Fibroblast of skin of left quadriceps (primary cell): ENCODE measurements at places on chromosomes 6 and 20.
A peak's percentile ranks its signal among the peaks of the same experiment; 100 is the strongest.

GRCh38 chr20:25039697-25040437, 18.1 kb downstream of the ACSS1 start:
- no peak for DNase-seq

DNA sequence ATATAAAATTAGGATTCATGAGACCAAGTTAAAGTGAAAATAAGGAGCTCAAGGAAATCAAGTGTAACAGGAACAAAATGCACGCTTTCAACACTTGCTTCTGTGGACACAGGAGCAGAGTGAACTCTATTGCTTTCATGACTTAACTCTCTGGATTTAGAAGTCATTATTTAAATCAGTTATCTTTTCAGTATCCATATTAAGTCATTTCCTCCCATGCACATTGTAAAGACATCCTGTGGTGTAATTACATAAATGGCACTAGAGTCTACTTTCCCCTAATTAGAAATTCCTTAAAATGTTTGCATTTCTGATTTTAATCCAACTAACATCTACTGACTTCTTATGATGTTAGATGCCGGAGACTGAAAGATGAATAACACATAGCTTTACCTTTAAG, 88.0 kb downstream of the INSM1 start:
- DNase-seq: no peak

DNA sequence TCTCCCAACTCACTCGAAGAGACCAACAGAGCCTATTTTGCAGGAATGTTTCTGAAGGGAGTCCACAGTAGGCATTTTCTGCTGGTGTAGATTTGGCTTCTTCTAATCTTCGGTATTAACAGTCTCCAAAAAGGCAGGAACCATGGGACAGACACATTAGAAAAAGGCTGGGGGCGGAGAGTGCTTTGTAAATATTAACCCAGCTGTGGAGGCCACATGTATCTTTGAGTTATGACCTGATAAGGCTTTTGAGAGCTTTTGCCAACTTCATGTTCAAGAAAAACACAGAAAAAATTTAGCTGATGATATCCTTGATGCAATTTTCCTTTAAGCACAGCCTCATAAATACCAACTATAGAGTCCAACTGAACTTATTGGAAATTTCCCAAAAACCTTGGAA, 119.4 kb upstream of the TSHZ2 start:
- DNase-seq: no peak

DNA sequence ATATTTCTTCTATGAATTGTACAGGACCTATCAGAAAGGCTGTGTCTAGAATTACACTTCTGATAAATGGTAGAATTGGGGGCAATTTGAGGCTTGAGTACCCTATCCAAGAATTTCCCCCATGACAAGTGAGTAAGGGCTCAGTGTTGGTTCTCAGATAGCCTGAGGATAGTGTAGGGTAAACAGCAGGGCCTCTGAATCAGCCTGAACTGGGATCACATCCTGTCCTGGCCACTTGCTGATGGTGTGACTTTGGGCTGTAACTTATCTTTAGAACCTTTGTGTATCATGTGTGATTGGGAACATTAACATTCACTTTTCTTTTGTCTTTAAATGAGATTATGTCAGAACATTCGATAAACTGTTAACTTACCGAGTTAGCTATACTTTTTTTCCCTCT, 151.0 kb downstream of the CLIC5 start:
- DNase-seq: no peak

DNA sequence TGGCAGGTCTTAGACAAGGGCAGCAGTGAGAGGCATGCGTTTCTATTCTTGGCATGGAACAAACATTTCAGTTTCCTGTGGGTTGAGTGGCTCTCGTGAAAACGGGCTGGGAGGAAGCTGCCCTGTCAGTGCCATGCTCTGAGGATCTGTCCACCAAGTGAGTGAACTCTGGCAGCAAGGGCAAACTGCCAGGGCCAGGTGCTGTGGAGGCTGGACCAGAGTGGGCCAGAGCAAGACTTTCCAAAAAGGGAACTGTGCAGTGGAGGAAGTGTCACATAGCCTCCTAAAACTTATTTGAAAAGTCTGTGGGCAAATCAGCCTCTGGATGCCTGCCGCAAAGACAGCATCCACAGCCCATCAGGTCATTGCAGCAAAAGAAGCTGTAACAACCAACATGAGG, 44.2 kb upstream of the TAB2 start:
- DNase-seq: no peak

- peak; percentile 63 for DNase-seq
These were observed 72.2 kb downstream of the SASH1 start for GRCh38 chr6:148414836-148415235.

- no peak for DNase-seq
These were observed 438.6 kb downstream of the PKHD1 start for GRCh38 chr6:51648774-51649173.

GRCh38 chr6:36068012-36068392, 40.4 kb downstream of the MAPK14 start:
- no peak for DNase-seq

- no peak for DNase-seq
These were observed 239.9 kb downstream of the TSHZ2 start for GRCh38 chr20:53212018-53212417.

- no peak for DNase-seq
These were observed 33.4 kb upstream of the RSPO4 start for GRCh38 chr20:1035466-1035865.

DNA sequence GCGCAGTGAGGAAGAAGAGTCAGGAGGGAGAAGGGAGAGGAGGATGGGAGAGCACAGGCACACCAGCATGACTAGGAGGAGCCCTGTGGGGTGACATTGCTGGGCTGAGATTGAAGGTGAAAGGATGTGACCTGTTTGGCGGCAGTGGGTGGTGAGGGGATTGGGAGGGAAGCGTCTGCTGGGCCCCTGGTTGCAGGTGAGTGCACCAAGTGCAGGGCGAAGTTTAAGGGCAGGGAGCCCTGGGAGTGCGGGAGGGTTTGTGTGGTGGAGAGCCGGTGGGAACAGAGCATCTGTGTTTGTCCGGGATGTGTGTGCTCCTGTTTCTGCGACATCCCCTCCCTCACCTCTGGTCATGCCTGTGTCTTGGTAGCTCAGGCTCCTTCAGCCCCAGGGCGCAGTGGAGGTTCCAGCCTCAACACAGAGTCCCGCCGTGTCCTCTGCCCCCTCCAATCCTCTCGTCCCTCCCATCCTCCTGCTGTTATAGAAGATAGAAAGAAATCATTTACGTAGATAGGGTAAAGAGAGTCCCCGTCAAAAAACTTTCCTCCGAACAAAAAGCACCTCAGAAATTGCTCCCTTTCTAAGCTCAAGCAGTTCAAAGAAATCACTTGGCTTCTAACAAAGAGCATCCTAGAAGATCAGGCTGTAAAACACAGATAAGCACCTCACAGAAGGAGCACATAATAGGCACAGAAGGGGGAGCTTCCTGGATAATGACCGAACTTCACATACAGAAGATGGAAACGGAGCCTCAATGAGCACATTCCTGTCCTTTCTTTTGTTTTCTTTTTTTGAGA, 25.0 kb downstream of the ULBP1 start:
- DNase-seq: no peak

- DNase-seq: no peak
These were observed 67.6 kb downstream of the MRPL14 start for GRCh38 chr6:44059359-44060346.

DNA sequence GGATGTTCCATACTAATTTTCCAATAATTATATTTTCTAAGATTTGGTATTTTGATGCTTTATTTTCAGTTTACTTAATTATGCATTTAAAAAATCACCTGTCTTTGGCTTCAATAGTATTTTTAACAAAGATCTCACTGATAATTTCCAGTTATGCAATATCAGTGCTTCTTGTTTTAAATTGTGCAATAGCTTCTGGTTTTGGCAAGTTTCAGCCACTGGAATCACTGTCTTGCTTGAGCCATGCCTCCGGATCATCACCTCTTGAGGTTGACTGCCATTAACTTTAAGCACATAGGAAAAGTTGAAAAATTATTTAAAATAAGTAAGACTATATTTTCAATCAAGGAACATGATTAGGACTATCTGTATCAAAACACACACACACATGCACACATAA, 1242.1 kb downstream of the HACE1 start:
- DNase-seq: no peak

GRCh38 chr20:37997516-37997915, 35.7 kb downstream of the TTI1 start:
- DNase-seq: no peak

- no peak for DNase-seq
These were observed 39.5 kb downstream of the SLC22A1 start for GRCh38 chr6:160160929-160161646.

- no peak for DNase-seq
These were observed 74.1 kb upstream of the SALL4 start for GRCh38 chr20:51876313-51876940.

DNA sequence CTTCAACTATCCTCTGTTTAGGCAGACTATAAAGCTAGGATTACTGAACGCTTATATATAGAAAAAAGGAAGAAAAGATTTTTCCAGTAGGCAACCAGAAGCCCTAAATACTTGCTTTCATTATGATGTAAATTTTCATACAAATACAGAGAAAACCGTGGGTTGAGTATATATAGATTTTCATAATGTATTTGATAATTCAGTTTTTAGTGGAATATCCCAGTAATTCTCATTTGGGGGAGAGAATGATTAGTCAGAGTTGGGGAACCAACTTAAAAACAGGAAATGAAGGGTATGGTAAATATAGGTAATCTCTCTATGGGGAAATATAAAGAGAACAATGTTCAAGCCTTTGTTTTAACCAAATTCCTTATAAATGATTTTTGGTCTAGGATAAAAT, 154.0 kb upstream of the CITED2 start:
- DNase-seq: no peak

DNA sequence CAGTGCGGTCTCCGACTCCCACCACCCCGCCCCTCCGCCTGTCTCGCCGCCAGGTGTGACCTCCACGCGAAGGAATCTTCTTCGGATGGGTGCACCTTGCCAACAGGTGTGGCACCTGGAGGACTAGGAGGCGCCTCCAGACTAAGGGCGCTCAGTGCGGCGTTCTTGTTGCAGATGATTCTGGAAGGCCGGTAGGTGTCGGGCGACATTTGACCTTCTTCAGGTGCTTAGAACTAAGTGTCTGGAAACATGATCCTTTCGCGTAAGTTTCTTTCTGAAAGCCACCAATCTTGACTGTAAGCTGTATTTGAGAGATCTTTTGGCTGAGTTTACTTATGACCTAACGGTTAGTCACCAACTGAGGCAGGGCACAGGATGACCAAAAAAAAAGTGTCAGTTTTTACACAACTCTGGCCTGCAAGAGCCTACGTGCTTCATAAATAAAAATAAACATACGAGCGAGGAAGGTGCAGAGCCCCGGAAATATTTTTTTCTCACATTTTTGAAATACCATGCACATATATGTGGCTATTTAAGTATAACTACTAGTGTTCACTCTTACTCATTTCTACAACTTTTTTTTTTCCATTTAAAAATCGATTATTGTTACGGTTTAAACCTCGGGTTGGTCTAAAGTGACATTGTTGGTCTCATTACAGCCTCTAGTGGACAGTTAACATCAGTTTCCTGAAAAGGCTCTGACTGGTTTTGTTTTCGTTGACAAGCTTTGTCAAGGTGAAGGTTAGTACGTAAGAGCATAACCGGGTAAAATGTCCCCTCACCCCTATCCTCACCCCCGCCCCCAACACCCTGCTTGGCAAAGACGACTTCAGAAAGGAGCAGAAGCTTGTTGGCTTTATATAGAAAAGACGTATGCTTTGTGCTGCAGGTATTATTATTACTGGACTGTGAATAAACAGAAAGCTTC, 1.6 kb upstream of the ATXN1 start:
- no peak for DNase-seq

DNA sequence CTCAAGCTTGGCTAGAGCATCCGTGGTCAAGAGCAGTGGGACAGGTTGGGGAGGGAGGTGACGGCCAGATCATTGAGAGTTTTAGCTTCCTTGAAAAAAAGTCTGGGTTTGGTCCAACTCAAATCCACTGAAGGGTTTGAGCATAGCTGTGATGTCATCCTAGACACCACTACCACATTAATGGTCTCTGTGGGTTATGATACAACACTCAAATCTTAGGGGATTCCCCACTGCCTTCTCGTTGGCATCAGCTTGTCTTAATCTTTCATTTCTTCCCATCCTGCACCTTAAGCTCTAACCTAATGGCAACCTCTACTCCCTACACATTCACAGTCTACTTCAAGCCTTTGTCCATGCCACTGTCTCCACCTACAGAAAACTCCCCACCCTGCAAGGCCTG, 77.3 kb downstream of the BMP6 start:
- DNase-seq: no peak

DNA sequence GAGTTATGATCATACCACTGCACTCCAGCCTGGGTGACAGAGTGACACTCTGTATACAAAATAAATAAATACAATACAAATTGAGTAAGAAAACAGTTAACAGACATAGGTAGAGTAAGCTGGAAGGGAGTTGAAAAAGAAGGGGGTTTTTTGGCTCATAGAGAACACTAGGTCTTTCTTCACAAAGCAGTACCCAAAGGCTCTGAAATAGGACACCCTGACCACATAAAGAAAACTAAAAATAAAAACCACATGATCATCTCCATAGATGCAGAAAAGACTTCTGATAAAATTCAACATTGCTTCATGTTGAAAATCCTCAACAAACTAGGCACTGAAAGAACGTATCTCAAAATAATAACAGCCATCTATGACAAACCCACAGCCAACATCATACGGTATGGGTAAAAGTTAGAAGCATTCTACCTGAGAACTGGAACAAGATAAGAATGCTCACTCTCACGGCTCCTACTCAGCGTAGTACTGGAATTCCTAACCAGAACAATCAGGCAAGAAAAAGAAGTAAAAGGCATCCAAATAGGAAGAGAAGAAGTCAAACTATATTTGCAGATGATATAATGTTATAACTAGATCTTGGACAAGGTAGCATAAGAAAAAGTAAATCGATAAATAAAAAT, 48.6 kb downstream of the TOMM6 start:
- no peak for DNase-seq

DNA sequence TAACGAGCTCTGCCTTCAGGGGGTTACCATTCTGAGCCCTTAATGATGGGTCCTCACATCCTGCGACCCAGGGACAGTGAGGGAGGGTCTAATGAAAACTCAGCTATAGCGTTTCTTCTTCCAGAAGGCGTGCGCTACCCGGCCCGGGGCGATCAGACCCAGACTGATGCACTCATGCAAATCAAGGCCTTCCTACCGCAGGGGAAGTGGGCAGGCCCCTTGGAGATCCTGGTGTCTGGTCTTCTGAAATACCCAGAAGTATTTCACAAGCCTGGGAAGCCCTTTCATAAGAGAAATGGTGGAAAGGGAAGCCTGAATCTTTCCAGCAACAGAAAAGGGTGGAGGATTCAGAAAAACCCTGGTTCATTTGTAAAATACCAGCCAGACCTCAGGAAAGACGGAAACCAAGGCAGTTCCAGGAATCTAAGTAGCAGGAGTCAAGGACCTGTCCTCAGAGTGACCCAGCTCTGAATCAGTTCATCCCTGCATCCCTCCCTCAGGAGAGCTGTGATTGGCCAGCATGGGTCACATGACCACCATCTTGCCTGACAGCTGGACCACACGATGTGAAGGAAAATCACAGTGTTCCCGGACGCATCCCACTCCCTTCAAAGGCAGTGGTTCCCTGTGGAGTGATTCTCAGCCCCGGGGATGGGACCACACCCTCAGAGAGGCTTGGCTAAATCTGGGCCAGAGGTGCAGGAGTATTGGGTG, 12.7 kb downstream of the BFSP1 start:
- DNase-seq: no peak
